Glutamatergic neuron (in vitro differentiated cells): ENCODE measurements at places on chromosomes 13 and 19. TPM values are rescaled to one million over a fixed set of nuclear protein-coding genes. Genes with fewer than 3 reads are reported as not detected.

DNA sequence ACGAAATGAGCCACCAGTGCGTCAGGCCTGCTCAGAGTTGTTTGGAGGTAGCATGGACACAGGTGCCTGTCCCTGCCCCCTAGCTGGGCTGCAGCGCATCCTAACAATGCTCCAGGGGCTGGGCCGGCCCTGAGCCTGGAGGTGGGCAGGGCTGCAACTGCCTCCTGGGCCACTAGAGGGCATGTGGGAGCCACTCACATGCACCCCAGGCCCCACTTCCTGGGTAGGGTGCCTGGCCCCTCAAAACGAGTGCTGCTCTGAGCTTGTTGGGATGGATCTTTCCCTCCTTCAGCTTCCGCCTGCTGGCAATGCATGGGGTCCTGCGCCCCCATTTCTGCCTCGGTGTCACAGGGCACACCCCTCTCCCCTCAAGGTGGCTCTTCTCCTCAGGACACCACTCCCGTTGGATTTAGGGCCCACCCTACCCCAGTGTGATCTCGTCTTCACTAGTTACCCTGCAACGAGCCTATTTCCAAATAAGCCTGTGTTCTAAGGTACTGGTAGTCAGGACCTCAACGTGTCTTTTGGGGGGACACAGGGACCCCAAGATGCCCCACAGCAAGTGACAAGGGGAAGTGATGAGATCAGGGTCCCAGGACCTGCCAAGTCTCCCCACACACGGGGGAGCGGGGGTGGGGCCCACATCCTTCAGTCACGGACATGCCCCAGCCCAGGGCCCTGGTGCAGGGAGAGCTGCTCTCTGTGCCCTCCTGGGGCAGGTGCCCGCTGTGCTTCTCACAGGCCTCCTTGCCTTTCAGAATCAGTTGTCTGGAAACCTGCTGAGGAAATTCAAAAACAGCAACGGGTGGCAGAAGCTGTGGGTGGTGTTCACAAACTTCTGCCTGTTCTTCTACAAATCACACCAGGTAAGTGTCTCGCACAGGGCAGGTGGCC, 131.3 kb downstream of the STK24 start:
- peak; percentile 86 for DNase-seq

GRCh38 chr19:8325454-8325853, 4.2 kb downstream of the RPS28 start:
- no peak for DNase-seq

GRCh38 chr19:339262-339887, 5.2 kb downstream of the MIER2 start:
- no peak for DNase-seq

- no peak for DNase-seq
Measured at GRCh38 chr13:94143624-94144350, 335.7 kb downstream of the DCT start.

GRCh38 chr13:43185226-43185625, 161.8 kb downstream of the DNAJC15 start:
- no peak for DNase-seq

DNA sequence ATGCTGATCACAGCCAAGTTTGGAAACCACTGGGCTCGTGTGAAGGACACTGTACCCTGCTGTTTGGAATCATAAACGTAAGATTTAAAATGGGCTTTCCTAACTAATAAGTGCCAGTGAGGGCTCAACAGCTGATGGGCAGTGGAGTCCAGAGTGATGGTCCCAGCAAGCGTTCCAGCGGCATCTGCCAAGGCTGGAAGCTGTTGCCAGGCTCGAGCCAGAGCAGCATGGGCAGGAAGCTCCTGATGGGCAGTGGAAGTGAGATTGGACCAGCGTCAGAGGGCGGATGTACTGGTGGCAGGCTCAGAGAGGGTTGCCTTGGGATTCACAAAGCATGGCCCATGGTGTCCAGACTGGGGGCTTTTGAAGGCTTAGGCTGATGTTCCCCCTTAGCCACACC, 30.2 kb downstream of the COL4A2 start:
- DNase-seq: no peak

- DNase-seq: no peak
Measured at GRCh38 chr13:28954810-28955209, 134.7 kb downstream of the MTUS2 start.

- no peak for DNase-seq
Measured at GRCh38 chr19:49570138-49570856, 10.1 kb downstream of the NOSIP start.

DNA sequence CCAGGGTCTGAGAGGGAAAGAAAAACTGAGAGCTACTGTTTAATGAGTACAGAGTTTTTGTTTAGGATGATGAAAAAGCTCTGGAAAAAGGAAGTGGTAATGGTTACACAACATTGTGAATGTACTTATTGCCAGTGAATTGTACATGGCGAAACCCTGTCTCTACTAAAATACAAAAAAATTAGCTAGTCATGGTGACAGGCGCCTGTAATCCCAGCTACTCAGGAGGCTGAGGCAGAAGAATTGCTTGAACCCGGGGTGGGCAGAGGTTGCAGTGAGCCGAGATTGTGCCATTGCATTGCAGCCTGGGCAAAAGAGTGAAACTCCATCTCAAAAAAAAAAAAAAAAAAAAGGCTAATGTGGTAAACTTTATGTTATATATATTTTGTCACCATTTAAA, 96.3 kb downstream of the VWA8 start:
- no peak for DNase-seq

- DNase-seq: peak; percentile 76
Measured at GRCh38 chr19:33796164-33796875, at the start of gene KCTD15. Gene KCTD15 (plus strand): TSS chr19:33796870. CDS start chr19:33800455, 3,585 bp downstream.

GRCh38 chr19:53883231-53883661, 1.2 kb downstream of the PRKCG start:
- DNase-seq: peak; percentile 62

GRCh38 chr13:80509264-80509663, 168.3 kb upstream of the SPRY2 start:
- no peak for DNase-seq

DNA sequence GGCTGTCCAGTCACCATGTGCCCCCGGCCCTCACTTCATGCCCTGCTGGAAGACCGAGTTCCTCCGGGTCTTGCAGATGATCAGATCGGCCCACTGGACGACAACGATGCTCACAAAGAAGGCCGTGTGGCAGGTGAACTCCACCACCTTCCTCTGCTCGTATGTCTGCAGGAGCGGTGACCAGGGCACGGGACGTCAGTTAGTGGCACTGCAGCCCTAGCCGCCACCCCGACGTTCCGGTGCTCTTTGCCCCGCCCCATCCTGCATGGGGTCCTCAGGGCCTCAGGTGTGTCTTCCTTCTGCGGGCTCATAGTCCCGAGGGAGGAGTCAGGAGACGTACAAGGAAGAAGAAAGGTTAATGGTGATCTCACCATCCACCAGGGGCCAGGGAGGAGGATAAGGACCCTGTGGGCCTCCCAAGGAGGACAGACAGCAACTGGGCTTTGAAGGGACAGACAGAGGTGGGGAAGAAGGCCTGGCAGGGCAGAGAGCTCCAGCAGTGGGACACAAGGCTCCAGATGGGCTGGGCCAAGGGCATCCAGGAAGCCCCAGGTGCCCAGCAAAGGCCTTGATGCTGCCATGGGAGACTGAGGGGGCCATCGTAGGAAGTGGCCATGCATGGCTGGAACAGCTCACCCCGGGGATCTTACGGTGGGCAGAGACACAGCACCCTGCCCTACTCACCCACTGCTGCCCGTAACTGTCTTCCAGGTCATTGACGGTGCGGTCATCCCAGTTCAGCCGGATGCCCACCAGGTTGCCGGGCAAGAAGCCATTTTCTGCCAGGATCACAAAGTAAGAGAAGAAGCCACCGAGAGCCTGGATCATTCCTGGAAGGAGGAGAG, 9.9 kb upstream of the RABAC1 start:
- no peak for DNase-seq

- DNase-seq: no peak
Measured at GRCh38 chr13:110154410-110154933, 152.5 kb downstream of the COL4A1 start.

- no peak for DNase-seq
Measured at GRCh38 chr19:47417107-47417745, 2.1 kb downstream of the MEIS3 start.

DNA sequence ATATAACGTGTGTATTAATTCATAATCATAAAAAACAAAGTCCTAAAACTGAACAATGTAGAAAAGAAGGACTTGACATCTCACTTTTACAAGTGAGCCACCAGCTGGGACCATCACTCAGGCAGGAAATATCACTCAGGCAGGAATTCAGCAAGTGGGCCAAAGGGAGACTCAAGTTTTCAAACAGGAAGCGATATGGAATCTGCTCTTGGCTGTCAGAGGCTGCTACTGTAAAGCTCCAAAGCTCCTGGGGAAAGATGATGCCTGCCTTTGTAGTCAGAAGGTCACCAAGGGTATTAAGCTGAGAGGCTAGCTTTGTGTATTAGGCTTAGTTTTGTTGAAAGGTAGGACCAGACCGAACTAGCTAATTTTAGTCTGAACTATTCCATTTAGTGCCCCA, 5.5 kb upstream of the AKAP11 start:
- no peak for DNase-seq

DNA sequence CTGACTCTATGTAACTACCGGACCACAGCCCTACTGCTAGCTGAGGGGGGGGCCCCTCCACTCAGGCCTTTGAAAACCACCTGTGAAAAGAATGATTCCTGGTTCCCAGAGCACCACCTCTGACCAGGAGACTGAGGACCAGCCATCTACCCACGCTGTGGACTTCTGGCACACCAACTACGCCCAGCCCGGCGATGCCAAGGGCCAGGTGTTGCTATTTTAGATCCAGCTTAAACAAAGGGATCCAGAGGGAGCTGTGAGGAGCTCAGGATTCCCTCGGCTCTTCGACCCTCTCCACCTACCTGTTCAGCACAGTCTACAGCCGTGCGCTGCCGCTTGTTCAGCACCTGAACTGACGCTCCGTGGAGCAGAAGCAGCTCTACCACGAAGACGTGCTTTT, 23.0 kb downstream of the PDCD5 start:
- no peak for DNase-seq

DNA sequence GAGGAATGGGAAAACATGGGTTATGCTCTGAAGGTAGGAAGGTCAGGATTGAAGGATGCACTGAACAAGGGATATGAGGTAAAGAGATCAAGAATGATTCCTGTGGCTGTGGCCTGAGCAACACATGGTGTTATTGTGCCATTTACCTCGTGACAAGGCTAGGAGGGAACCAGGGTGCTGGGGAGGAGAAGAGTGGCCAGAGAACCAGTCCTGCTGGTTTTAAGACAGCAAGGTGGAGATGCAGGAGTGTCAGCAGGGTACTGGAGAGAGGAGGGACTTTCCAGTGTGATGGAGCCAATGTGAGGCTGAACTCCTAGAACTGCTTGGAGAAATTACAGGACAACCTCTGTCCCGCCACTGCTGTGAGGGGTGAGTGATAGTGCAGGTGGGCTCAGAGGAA, 282.4 kb downstream of the MYO16 start:
- no peak for DNase-seq

- DNase-seq: no peak
Measured at GRCh38 chr19:12868540-12869112, 12.6 kb downstream of the DNASE2 start.

DNA sequence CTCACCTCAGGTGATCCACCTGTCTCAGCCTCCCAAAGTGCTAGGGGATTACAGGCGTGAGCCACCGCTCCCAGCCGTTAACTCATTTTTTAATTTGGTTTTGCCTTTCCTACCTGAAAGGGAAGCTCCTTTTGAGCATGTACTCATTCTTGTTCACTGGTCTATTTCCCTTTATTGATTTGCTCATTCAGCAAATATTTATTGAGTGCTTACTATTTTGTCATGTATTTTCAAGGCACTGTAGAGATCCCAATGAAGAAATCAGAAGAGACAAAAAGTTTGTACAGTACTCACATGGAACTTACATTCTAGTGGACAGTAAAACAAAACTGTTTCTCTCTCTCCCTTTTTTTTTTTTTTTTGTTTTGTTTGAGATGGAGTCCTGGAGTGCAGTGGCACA, 13.8 kb downstream of the SPACA6 start:
- no peak for DNase-seq

DNA sequence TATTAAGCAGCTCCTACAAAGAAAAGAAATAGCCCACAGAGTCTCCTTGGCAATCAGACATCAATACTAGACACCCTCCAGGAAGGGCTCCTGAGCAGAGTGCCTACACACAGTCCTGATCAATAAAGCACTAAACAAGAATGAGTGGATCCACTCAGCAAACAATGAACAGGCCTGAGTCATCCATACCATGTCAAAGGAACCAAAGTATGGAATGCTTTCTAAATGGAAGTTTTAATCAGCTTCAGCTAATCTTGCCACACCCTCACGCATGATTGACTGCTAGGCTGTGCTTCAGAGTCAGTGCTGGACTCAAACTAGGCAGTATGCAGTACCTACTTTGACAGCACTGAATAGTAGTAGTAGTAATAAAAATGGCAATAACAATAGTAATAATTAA, 392.7 kb upstream of the HTR2A start:
- DNase-seq: no peak

DNA sequence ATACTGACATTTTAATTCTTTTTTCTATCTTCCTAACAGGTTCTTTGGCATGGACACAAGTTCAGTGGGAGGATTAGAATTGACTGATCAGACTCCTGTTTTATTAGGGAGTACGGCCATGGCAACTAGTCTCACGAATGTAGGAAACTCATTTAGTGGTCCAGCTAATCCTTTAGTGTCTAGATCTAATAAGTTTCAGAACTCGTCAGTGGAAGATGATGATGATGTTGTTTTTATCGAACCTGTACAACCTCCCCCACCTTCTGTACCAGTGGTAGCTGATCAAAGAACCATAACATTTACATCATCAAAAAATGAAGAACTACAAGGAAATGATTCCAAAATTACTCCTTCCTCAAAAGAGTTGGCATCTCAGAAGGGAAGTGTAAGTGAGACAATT, 34.5 kb downstream of the ZMYM2 start:
- DNase-seq: no peak

DNA sequence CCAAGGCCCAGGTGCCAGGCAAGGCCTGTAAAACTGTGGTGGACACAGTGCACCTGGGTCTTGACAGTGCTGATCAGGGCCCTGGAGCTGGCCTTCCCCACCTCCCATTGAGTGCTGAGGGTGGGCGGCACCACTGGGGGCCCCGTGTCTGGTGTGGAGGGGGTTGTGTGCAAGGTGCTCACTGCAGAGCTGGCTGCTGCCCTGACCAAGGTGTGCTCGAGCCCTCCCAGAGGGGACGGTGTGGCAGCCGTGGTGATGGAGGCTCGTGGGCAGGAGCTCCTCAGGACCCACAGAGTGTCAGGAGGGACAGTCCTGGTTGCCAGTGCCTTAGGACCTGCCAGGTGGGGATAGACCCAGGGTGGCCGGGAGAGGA, 23.0 kb downstream of the ATP4B start:
- DNase-seq: peak; percentile 3

GRCh38 chr13:41315443-41316047, 4.5 kb downstream of the NAA16 start:
- no peak for DNase-seq

The BRME1 gene
- total RNA-seq: 4.6 TPM

The FAAP24 gene
- 1.4 TPM for total RNA-seq

The PROSER3 gene
- 41.7 TPM for total RNA-seq

The OLFM4 gene
- 0.15 TPM for total RNA-seq

The SLC7A9 gene
- 0.64 TPM for total RNA-seq

The ZNF607 gene
- total RNA-seq: 12.7 TPM

The DMKN gene
- total RNA-seq: 0.88 TPM

The CD37 gene
- total RNA-seq: not detected

The MED25 gene
- 51.0 TPM for total RNA-seq

The CEACAM4 gene
- total RNA-seq: not detected

The CASP14 gene
- not detected for total RNA-seq

The CRLF1 gene
- total RNA-seq: 55.3 TPM

The KASH5 gene
- total RNA-seq: 0.49 TPM

The MAMSTR gene
- 2.7 TPM for total RNA-seq

The OR10H1 gene
- total RNA-seq: not detected

The RFPL4AL1 gene
- 0.96 TPM for total RNA-seq

The PABPC3 gene
- total RNA-seq: 0.22 TPM
